Chondrocyte (in vitro differentiated cells): ENCODE measurements at places on chromosomes 13 and 19. TPM values are rescaled to one million over a fixed set of nuclear protein-coding genes. Genes with fewer than 3 reads are reported as not detected.

GRCh38 chr13:39130301-39130700 is 92.0 kb downstream of the NHLRC3 start:
- H3K27me3 ChIP-seq, result peaks cover 16% of the 10 kb centered on the region
- DNase-seq, result no peak
- H3K4me1 ChIP-seq, result no peaks in the 10 kb centered on the region
- H3K27ac ChIP-seq, result no peak overlapping the region
- H3K36me3 ChIP-seq, result no peaks in the 10 kb centered on the region
- H3K4me3 ChIP-seq, result no peak overlapping the region

GRCh38 chr19:38107129-38107528 is 116.9 kb downstream of the DPF1 start:
- DNase-seq, result no peak
- H3K27ac ChIP-seq, result no peak overlapping the region
- no peaks in the 10 kb centered on the region for H3K27me3 ChIP-seq
- peaks cover 7% of the 10 kb centered on the region for H3K4me1 ChIP-seq
- H3K4me3 ChIP-seq, result no peak overlapping the region

DNA sequence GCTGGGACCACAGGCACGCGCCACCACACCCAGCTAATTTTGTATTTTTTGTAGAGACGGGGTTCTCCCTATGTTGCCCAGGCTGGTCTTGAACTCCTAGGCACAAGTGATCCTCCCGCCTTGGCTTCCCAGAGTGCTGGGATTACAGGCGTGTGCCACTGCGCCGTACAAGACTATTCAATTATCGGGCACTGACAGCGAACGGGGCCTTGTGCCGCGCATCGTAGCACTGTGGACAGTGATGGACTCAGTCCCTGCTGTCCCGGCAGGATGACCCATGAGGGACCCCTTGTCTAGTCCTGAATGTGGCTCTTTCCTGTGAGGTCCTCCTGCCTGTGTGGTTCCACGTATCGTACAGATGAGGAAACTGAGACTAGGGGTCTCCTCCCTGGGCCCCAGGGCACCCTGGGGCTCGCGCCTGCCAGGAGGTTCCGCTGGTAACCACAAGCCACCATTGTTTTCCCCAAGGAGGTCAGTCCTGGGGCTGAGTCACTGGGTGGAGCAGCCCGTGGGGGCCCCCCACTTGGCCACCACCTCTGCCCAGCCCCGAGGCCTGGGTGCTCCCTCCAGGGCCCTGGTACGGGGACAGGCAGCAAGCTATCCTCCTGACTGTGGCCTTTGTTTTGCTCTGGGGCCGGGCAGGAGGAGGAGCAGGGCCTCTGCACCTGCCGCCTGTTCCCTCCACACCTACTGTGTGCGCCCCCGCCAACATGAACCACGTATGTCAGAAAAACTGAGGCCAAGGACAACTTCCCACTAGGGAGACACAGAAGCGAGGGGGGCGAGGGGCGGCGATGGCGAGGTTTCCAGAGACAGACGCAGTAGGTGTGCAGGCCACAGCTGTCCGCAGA is 2.9 kb upstream of the TCF3 start:
- H3K36me3 ChIP-seq, result no peaks in the 10 kb centered on the region
- no peaks in the 10 kb centered on the region for H3K27me3 ChIP-seq
- no peak overlapping the region for H3K4me3 ChIP-seq
- H3K4me1 ChIP-seq, result peaks cover 9% of the 10 kb centered on the region

GRCh38 chr19:33299051-33299688 is 3.2 kb downstream of the CEBPA start:
- DNase-seq, result peak; percentile 71
- H3K27me3 ChIP-seq, result peaks cover 13% of the 10 kb centered on the region
- peaks cover 2% of the 10 kb centered on the region for H3K4me1 ChIP-seq
- H3K36me3 ChIP-seq, result no peaks in the 10 kb centered on the region

GRCh38 chr13:79525064-79525857 is 44.3 kb downstream of the NDFIP2 start:
- no peak overlapping the region for H3K27ac ChIP-seq
- no peaks in the 10 kb centered on the region for H3K27me3 ChIP-seq
- DNase-seq, result no peak
- H3K4me1 ChIP-seq, result peaks cover 7% of the 10 kb centered on the region
- no peak overlapping the region for H3K4me3 ChIP-seq

GRCh38 chr19:30161021-30161655 is 211.0 kb upstream of the ZNF536 start:
- H3K4me1 ChIP-seq, result no peaks in the 10 kb centered on the region
- H3K27me3 ChIP-seq, result no peaks in the 10 kb centered on the region
- H3K27ac ChIP-seq, result no peak overlapping the region
- no peak overlapping the region for H3K4me3 ChIP-seq
- H3K36me3 ChIP-seq, result no peaks in the 10 kb centered on the region
- DNase-seq, result peak; percentile 60

- H3K4me3 ChIP-seq, result no peak overlapping the region
- peaks cover 4% of the 10 kb centered on the region for H3K36me3 ChIP-seq
- H3K4me1 ChIP-seq, result peaks cover 24% of the 10 kb centered on the region
- DNase-seq, result no peak
Measured at GRCh38 chr13:36163809-36164308, 32.7 kb upstream of the DCLK1 start.

- H3K27ac ChIP-seq, result no peak overlapping the region
- no peak for DNase-seq
- no peak overlapping the region for H3K4me3 ChIP-seq
- H3K27me3 ChIP-seq, result peaks cover 10% of the 10 kb centered on the region
Measured at GRCh38 chr19:28324275-28325060, 888.5 kb downstream of the UQCRFS1 start.

ZNF570 gene
- 6.5 to 7.6 TPM (median 6.8 TPM) in 3 replicates for total RNA-seq
